ENCODE measurements at places on chromosomes 7 and 10.

DNA sequence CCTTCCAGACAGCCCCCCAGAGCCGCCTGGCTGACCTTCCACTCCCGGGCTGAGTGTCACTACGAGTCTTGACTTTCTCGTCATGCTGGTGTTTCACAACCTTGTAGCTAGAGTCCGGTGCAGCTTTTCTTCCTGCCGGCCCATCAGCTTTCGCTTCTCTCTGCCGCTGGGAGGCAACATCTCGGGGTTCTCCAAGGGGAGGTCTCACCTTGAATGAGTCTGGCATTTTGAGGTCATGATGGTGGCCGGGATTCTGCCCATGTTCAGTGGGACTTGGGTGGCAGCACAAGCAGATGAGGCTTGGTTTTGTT is 285.2 kb downstream of the CAMK1D start:
- no peak for DNase-seq

DNA sequence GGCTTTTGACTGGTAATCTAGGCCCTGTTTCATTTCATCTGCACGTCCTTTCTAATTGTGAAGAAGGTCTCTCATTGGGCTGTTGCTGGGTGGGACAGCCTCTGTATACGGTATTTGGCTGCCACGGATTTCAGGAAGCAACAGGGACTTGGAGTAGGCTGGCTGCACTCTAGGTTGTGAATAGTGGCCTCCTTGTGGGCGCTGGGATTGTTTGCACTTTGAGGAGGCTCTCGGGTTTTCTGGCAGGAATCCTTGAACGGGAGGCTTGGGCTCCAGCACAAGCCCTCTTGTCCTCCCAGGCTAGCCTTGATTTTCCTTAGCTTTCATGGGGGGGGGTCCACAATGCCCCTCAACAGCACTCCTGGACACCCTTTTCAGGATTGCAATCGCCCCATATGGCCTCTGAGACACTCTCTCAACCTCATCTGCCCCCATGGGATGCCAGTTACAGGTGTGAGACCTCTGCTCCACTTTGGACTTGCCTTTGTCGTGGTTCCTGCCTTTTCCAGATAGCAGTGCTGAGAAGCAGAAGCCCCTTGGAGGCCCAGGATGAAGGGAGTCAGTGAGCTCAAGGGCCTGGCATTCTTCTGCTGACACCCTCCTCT is 33.9 kb upstream of the ZNF273 start:
- no peak for DNase-seq

GRCh38 chr10:60304829-60305379 is 84.8 kb downstream of the ANK3 start:
- no peak for DNase-seq

- no peak for DNase-seq
These were observed 4.9 kb downstream of the SRRT start for GRCh38 chr7:100879685-100880261.

DNA sequence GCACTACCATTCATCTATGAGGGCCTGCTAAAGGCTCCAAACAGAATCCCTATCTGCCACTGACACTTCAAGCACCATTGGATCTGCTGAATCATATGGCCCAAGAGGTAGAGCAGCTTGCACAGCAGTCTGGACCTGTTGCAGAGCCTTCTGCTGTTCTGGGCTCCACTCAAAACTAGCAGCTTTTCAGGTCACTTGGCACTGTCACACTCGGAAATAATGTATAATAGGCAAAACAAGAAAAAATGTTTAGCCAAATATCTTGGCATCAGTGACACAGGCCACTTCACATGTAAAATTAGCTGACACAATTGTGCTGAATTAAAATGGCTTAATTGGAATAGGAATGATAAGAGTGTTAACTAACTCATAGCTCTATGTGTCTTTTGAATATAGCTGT is 1182.9 kb upstream of the LRRTM3 start:
- no peak for DNase-seq

- no peak for DNase-seq
These were observed 335.2 kb upstream of the SEMA3D start for GRCh38 chr7:85522070-85522469.

DNA sequence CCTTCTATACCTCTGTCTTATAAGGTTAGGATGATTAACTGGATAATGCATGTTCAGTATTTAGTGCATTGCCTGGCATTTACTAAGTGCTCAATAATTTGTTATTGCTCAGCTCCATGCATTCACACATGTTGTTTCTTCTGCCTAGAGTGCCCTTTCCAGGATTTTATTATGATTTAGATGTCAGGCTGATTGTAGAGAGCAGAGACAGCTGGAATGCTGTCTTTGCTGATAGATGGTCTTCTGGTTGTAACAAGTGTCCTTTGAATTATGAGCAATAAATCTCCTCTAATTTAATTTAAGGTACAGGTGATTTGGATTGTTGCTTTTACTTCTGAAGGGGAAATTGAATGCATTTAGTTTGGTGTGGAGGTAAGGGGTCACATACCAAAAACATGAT is 548.0 kb downstream of the MAGI2 start:
- DNase-seq, result no peak

- no peak for DNase-seq
These were observed 99.5 kb downstream of the CCNY start for GRCh38 chr10:35435824-35436223.

Measured in right renal pelvis (tissue), 4 donors.